ENCODE measurements at places on chromosomes 2 and 18.

DNA sequence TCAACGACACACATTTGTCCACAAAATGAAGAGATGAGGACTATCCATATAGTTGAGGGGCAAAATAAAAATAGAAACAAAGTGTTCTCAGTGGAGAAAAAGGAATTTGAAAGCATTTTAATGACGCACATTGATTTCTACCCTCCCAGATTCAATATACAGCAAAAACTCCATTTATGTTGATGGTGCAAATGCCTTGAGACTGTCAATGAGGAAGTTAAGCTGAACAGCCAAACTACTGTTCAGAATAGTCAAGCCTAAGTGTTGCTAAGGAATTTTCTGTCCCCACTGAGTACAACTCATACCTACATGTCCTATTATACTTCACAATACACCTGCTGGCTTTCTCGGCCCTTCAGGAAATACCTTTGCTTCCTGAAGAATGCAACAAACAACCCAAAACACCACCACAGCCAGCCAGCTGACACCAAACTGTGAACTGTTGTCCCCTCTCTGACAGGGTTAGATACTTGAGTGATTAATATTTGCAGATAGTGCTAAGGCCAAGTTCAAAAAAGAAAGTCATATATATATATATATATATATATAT lies 27.8 kb upstream of the DARS1 start:
- H3K36me3 ChIP-seq = no peaks in the 10 kb centered on the region
- H3K27ac ChIP-seq = no peak overlapping the region
- DNase-seq = no peak
- no peak overlapping the region for H3K4me3 ChIP-seq

DNA sequence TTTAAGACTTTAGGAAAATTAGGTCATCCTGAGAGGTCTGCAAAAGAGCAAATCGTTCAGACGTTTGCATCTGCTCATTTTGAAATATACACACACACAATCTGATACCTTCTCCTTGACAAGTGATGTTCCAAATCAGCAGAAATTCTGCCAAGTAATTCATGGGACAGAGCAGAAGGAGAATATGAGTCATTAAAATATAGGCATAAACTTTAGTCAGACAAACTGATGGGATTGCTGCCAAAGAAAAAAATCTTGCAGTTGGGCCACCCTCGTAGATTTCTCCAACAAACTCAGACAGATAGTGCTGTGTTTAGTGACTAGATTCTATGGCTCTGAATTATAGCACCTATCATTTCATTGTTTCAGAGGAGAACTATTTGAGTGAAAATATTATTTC lies 336.3 kb downstream of the NYAP2 start:
- no peaks in the 10 kb centered on the region for H3K36me3 ChIP-seq
- no peak overlapping the region for H3K27ac ChIP-seq
- DNase-seq = no peak

DNA sequence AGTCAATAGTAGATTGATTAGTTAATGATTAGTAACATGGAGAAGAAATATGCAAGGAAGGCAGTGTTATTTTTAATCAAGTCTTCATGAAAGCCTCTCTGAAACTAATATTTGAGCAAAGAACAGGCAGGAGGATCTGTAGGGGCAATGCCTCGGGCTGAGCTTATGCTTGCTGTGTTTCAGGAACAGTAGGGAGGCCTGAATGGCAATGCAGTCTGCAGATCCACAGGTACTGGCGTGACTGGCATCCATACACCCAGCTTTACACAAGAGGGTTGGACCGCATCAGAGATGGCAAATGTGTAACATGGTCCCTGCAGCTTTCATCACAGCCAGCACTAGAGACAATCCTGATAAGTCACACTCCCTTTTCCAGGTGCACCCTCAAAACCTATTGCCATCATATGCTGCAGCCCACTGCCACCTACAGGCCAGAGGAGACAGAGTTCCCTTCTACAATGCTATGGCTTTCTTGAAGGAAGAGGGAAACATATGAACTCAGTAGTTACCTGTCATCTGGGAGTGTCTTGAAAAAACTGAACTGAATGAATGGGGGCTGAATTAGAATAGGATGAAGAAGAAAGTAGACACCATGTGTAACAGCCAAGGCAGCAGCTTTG lies 582.4 kb upstream of the RAB6C start:
- no peaks in the 10 kb centered on the region for H3K27me3 ChIP-seq
- H3K36me3 ChIP-seq = no peaks in the 10 kb centered on the region
- no peak overlapping the region for H3K4me3 ChIP-seq
- peak; percentile 19 for DNase-seq
- no peak overlapping the region for H3K27ac ChIP-seq

DNA sequence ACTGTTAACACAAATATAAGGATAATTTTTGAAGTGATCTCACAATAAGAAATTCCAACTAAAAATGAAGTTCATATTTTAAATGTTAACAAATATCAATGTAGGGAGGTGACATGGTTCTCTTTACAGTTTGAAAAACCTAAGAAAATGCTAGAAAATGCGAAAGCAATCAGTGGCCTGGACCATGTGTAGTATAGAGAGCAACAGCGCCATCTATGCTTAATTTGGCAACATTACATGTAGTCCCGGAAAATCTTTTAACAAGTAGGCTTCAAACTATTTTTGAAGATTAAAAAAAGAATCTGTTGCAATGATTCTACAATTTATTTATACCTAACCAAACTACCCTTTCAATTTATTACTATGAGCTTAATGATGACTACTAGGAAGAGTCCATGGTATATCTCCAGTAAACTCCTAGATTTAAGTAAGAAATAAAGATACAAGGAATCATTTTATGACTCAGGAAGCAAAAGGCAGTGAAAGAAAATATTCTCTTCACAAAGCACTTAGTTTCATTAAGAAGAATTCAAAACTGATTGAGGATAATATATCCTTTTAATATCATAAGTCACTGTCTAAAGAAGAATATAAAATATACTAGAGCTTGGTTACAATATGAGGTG lies 33.3 kb downstream of the NDUFA10 start:
- DNase-seq = peak; percentile 12
- no peak overlapping the region for H3K4me3 ChIP-seq
- H3K27me3 ChIP-seq = no peaks in the 10 kb centered on the region
- no peak overlapping the region for H3K27ac ChIP-seq

DNA sequence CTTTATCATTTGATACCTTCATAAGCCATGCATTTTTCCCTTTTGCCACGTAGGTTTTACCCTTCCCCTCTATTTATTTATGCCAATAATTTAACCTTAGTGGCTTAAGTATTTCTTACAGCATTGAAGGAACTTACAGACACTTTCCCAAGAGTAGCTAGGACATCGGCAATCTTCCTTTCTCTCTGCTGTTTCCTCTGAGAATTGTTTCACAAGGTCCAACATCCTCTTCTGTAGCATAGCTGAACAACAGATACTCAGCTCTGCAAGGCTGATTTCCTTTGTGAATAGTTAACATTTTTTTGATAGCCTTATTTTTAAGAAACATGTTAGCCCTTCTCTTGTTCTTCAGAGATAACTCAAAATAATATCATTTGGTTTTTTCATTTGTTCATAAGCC lies 1.1 kb upstream of the GCA start:
- no peak overlapping the region for H3K4me3 ChIP-seq
- H3K4me1 ChIP-seq = peaks cover 4% of the 10 kb centered on the region
- no peak for DNase-seq

- no peaks in the 10 kb centered on the region for H3K36me3 ChIP-seq
- H3K4me1 ChIP-seq = no peaks in the 10 kb centered on the region
- no peak overlapping the region for H3K4me3 ChIP-seq
- no peak overlapping the region for H3K27ac ChIP-seq
These were observed 1416.2 kb downstream of the LRP1B start for GRCh38 chr2:140714586-140714985.

DNA sequence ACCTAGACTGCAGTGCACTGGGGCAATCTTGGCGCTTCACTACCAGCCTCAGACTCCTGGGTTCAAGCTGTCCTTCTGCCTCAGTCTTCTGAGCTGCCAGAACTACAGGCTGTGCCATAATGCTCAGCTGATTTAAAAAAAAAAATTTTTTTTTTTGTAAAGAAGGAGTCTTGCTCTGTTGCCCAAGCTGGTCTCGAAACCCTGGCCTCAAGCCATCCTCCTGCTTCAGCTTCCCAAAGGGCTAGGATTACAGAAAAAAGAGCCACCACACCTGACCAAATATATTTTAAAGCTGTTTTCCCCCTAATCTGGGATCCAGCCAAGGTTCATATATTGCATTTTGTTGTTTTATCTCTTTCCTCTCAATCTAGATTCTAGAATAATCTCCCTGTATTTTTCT lies 82.2 kb downstream of the RAB31 start:
- H3K27me3 ChIP-seq = no peaks in the 10 kb centered on the region
- H3K4me1 ChIP-seq = no peaks in the 10 kb centered on the region
- H3K27ac ChIP-seq = no peak overlapping the region
- no peak for DNase-seq

DNA sequence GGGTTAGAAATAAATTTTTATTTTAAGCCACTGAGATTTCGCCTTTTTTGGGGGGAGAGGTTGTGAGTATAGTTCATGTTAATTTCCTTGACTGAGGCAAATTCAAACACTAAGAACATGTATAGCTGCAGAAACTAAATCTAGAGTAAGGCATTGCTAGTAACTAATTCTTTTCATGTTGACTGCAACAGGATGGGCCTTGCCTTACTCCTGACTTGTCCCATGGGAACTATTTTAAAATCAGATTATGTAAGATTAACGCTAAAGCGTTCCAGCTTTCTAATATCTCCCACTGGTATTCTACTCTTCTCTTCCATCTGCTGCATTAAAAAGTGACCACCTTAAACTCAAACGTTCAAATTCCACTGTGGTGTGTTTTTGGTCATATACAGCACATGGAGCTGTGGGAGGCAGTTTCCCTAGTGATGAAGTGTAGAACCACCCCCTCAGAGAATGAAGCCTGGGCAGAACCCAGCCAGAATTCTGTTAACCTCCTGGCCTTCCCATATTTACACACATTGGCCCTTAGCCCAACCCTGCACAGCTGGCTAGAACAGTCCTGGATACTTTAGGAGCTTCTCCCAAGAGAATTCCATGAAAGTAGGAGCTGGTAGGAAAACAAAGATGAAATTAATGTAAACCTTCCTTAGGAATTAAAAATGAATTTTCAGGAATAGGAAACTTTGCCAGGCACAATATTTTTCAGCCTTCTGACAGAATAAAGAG lies 687.8 kb downstream of the SLC4A3 start:
- no peak for DNase-seq
- no peaks in the 10 kb centered on the region for H3K27me3 ChIP-seq
- H3K27ac ChIP-seq = no peak overlapping the region

- H3K36me3 ChIP-seq = no peaks in the 10 kb centered on the region
- no peak overlapping the region for H3K27ac ChIP-seq
These were observed 135.1 kb upstream of the SMAD2 start for GRCh38 chr18:48065601-48065995.

GRCh38 chr2:64654063-64654811 lies 524 bp upstream of the SERTAD2 start:
- no peaks in the 10 kb centered on the region for H3K27me3 ChIP-seq
- peak; percentile 88 for DNase-seq
- H3K36me3 ChIP-seq = no peaks in the 10 kb centered on the region
- H3K4me1 ChIP-seq = peaks cover 27% of the 10 kb centered on the region
- H3K27ac ChIP-seq = peak overlapping the region; percentile 90

All from large intestine (tissue), 12 donors.